ENCODE measurements at places on chromosomes 7 and 10.

- peak; percentile 4 for DNase-seq
These were observed 143.2 kb upstream of the RET start for GRCh38 chr10:42933448-42934340.

- peak; percentile 26 for DNase-seq
These were observed 156.6 kb upstream of the LYZL2 start for GRCh38 chr10:30786131-30786530.

GRCh38 chr7:32516551-32517100 lies 21.3 kb downstream of the AVL9 start:
- DNase-seq: no peak

DNA sequence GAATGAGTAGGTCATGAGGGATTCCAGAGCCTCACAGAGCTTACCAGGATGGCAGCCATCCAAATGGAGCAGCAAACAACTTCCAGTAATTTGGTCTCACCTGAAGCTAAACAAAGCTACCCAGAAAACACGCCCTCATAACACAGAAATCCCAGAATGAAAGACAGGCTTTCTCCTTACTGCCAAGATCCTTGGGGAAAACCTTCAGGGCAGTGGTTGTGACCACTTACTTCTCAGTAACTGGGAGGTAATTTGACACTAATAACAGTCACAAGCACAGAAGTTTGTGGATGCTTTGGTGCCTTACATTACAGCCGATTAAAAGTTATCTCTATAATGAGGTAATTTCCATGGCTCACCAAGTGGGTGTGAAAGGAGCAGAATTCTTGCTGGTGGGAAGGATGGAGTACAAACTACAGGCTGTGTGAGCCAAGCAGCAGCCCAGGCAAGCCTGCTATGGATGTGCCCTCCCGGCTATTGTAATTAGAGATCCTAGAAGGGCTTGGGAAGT lies 10.4 kb downstream of the WDR91 start:
- no peak for DNase-seq

DNA sequence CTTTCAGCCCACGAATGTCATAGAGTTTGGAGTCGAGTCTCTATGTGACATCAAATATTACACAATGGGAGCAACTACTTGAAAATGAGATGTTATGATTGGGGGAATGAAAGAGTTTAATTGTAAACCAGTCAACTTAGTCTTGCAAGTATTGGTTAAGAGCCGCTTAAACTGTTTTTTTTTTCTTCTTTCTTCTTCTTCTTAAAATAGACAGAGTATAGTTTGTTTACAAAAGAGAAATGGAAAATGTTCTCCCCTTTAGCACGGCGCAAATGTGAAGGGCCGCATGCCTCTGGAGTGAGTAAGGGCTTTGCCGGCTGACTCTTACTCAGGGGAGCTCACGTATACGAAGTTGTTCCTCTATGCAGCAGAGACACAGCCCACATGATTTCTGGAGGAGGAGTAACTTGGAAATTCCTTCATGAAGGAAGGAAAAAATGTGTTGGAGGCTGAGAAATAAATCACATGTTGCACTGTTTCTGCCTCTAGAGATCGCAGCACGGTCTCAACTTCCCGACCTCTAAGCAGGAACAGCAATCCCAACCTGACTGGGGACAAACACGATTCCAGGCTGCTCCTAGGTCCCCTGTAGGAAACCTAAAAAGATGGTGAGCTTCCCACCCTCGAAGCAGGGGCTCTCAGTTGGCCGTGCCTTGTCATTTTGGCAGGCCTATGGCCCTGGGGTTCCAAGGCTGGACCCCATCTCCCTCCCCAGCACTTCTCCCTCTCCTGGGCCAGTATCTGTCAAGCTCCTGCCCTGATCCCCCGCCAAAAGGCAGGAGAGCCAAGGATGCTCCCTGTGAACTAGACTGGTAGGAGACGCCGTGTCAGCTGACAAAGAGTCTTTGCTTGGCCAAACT lies 44.8 kb downstream of the MYOF start:
- DNase-seq: peak; percentile 100

DNA sequence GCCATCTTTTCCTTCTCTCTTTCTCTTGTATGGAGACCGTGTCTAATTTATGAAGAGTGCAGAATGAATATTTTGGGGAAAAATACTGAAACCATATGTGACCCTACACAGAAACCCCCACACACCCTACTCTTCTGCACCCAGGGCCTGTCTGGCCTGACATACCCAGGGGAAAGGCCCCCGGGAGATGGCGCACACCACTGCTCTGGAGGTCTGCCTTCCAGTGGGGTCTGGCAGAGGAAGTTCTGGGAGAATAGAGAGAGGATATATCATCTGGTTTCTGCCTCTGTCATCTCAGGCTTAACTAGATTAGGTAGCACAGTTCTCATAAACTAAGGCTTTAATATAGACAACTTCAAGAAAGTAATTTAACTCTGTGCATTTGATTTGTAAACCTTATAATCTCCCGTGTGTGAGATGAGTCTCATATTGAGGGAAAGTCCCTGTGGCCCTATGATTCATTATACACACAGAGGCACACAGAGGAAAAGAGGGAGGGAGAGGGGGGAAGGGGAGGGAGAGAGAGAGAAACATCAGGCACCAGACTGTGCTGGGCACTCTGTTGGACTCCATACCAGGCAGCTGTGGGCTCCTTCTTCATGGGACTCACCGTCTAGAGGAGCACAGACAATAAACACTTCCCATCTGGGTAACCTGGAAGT lies 123.3 kb downstream of the AOAH start:
- DNase-seq: peak; percentile 48

DNA sequence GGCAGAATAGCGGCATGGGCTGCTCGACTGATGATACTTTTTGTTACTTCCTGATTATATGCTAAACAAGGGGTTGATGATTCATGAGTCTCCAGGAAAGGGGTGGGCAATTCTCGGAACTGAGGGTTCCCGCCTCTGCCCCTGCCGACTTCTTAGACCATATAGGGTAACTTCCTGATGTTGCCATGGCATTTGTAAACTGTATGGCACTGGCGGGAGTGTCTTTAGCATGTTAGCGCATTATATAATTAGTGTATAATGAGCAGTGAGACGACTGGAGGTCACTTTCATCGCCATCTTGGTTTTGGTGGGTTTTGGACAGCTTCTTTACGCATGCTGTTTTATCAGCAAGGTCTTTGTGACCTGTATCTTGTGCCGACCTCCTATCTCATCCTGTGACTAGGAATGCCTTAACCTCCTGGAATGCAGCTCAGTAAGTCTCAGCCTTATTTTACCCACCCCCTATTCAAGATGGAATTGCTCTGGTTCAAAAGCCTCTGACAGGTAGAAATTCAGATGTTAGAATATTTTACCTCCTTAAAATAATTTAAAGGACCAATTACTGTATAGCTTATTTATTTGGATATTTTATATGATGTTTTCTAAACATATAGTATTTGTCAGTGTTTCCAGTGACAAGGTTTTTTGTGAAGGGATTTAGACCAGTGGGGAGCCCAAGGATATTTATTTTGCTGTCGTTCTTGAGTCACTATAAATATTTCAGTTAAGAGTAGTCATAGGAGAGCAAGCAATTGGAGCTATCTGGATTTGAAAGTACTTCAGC lies 90.1 kb upstream of the PIK3CG start:
- no peak for DNase-seq

GRCh38 chr10:117175215-117175900 lies 21.9 kb upstream of the KCNK18 start:
- no peak for DNase-seq

DNA sequence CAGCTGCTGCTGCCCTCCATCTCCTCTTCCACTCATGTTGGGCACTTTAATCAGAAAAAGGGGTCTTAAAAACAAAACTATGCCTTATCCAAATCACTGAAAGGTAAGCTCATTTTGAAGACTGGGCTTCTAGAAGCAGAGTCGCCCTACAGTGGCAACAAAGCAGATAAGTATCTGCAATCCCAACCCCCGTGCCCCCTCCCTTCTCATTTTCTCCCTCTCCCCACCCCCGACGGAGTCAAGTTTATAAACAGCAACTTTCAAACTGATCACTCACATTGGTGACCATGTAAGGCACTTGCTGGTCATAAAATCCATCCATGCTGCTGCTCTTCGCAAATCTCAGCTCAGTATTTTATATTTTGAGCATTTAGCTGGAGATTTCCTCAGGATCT lies 738 bp downstream of the ETV1 start:
- DNase-seq: peak; percentile 17

DNA sequence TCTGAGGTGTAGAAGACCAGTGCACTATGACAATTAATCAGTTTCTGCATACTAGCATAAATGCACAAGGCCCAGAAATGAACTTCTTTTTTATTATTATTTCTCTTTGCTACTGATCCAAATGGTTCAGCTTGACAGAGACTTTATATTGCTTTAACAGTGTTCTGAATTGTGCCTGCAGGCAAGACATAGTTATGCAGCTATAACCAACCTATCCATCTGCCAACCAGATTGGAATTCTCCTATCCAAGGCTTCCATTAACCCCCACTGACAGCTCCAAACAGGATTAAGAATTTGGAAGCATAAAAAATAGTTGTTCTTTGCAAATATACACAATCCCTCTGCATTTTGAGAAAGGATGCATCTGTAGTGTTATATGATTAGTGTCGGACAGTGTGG lies 98.2 kb downstream of the BTRC start:
- DNase-seq: no peak

- peak; percentile 66 for DNase-seq
These were observed 2.8 kb downstream of the TET1 start for GRCh38 chr10:68562661-68563570.

DNA sequence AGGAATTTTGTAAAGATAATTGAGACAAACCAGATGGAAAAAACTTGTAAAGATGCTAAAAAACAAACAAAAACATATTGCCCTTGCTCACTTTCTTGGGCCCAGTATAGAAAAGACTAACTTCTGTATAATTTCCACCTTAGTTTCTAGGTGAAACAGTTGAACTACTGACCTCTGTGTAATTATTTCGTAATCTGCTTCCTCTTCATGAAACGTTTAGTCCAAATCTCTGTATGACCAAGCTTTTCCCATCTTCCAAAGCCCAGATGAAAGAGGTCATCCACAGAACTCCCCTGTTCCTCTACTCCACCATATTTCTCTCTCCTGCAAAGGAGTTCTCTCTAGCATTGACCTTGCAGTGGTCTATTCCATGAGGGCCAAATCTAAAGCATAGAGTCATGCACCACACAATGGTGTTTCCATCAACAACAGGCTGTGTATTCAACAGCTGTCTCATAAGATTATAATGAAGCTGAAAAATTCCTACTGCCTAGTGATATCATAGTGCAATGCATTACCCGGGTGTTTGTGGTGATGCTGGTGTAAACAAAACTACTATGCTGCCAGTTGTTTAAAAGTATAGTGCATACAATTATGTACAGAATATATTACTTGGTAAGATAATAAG lies 647.6 kb downstream of the TNS3 start:
- peak; percentile 32 for DNase-seq

GRCh38 chr10:14953424-14954000 lies 384 bp downstream of the DCLRE1C start:
- DNase-seq: peak; percentile 35

- peak; percentile 73 for DNase-seq
These were observed 99.8 kb upstream of the AGBL3 start for GRCh38 chr7:134886353-134887057.

GRCh38 chr7:92808006-92808405 lies 28.4 kb downstream of the CDK6 start:
- peak; percentile 58 for DNase-seq

GRCh38 chr10:108544500-108545120 lies 1378.7 kb downstream of the XPNPEP1 start:
- DNase-seq: peak; percentile 50

GRCh38 chr10:100907773-100908363 lies 4.9 kb upstream of the SLF2 start:
- DNase-seq: no peak

DNA sequence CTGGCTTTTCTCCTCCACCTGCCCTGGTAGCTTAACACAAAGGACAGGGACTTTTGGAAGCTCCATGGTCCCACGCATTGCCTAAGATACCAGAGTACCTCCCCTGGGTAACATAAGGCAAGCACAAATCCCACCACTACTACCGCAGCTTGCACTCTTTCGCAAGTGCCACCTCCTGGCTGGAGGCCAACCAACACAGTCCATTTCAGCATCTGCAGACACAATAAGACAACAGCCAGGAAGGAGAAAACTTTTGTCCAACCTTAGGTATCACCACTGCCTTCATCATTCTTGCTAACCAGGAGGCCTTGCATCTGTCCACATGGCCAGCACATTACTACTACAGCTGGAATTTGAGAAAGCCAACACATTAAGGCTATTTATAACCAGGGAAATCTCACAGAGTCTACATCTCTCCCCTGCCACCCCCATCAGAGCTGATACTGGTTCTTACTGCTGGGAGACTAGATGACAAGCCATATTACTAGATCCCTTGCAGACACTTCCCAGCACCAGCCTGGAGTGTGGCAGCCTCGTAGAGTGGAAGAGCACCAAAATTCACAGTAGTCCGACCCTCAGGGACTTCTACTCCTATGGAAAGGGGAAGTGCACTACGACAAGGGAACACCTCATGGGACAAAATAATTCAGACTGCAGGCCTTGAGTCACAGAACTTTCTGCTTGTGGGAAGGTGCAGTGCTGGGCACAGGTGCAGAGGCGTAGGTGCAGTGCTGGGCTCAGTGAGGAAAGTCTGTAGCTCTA lies 39.8 kb upstream of the CDK13 start:
- DNase-seq: peak; percentile 16

DNA sequence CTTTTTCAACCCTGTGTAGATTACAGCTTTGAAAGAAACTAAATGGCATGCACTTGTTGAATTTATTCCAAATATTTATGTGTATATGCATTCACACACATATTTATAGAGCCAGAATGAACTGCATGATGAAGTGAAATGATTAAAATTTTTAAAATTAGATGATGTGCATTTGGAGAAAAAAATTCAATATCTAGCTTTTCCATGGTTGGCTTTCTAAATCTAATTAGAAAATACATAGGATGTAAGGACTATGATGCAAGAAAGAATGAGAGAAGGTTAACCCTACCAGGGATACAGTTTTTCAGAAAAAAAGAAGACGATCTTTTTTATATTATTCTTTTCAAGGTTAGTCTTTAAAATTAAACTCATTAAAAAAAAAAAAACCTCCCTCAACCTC lies 204.5 kb downstream of the TRIL start:
- no peak for DNase-seq

GRCh38 chr10:1613511-1613910 lies 123.8 kb downstream of the ADARB2 start:
- no peak for DNase-seq

- DNase-seq: no peak
These were observed 17.8 kb downstream of the CDHR3 start for GRCh38 chr7:105980645-105981396.
